ENCODE measurements at places on chromosomes 5 and 9. TPM values are rescaled to one million over a fixed set of nuclear protein-coding genes. Genes with fewer than 3 reads are reported as not detected.
A peak's percentile ranks its signal among the peaks of the same experiment; 100 is the strongest.

DNA sequence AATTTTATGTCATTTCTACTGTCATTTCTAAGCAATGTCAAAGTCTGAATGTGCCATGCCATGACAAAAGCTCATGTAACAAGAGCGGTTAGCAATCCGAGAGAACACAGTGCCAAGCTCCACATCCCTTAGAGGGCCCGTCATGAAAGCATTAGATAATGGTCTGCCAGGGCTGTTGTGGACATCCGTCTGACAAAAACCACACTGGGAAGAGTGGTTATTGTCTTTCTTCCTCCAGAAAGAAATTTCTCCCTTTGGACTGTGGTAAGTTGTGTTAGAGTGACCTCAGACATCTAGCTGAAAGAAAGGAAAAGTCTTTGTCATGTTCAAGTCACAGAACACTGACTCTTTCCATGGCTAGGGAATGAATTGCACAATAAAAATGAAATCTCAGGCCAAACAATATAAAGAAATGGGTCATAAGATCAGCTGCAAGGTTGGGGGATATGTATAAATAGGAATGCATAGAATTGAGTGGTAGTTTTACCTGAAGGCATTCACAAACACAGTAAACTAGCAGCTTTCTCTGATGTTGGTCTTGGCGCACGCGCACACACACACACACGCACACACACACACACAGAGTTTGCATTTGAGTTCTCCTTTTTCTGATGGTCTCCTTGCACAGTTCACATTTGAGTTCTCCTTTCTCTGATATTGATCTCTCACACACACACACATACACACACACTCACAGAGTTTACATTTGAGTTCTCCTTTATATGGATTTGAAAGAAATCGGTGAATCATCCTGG lies 5.3 kb downstream of the SLC1A3 start:
- H3K27me3 ChIP-seq = no peaks in the 10 kb centered on the region
- H3K27ac ChIP-seq = no peak overlapping the region
- H3K36me3 ChIP-seq = no peaks in the 10 kb centered on the region
- H3K4me3 ChIP-seq = no peak overlapping the region
- H3K4me1 ChIP-seq = peaks cover 10% of the 10 kb centered on the region

GRCh38 chr5:42842921-42843641 lies 31.4 kb upstream of the SELENOP start:
- no peak for DNase-seq
- H3K36me3 ChIP-seq = no peaks in the 10 kb centered on the region
- H3K4me3 ChIP-seq = no peak overlapping the region
- no peaks in the 10 kb centered on the region for H3K27me3 ChIP-seq
- no peak overlapping the region for H3K27ac ChIP-seq

GRCh38 chr5:52727576-52727975 lies 60.1 kb upstream of the ITGA1 start:
- H3K4me1 ChIP-seq = peaks cover 16% of the 10 kb centered on the region
- H3K36me3 ChIP-seq = no peaks in the 10 kb centered on the region
- no peak overlapping the region for H3K27ac ChIP-seq
- no peak overlapping the region for H3K4me3 ChIP-seq

GRCh38 chr9:69740872-69741505 lies 18.8 kb downstream of the PTAR1 start:
- H3K4me1 ChIP-seq = no peaks in the 10 kb centered on the region
- H3K27ac ChIP-seq = no peak overlapping the region
- no peak for DNase-seq
- no peak overlapping the region for H3K4me3 ChIP-seq
- no peaks in the 10 kb centered on the region for H3K27me3 ChIP-seq
- H3K36me3 ChIP-seq = peaks cover 28% of the 10 kb centered on the region

- H3K4me3 ChIP-seq = no peak overlapping the region
- H3K27ac ChIP-seq = no peak overlapping the region
- no peak for DNase-seq
Observed at GRCh38 chr5:142934051-142934762, 164.0 kb downstream of the ARHGAP26 start.

DNA sequence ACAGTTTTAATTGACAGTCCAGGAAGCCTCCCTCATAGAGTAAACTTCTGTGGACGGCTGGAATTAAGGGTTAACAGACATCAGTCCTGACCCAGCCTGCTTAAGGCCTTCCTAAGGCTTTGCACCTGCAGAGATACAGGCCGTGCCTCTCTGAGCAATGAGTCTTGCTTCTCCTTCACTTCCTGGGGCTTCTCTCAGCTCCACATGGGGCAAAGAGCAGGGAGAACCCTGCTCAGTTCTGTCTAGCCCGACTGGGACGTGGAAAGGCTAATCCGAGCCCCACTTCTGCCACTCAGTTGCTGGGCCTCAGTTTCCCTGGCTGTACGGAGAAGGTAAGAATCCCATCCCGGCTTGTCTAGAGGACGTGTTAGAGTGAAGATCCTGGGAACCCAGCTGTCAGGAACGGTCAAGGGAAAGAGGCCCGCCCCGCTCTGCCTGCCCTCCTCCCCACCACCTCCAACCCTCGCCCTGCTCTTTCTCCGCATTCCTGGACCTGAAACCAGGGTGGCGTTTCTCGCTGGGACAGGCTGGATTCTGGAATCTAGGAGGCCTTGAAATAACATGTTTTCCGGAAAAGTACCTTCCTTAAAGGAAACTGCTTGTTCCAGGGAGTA lies 6.5 kb downstream of the SPAAR start:
- no peaks in the 10 kb centered on the region for H3K36me3 ChIP-seq
- DNase-seq = no peak
- no peak overlapping the region for H3K4me3 ChIP-seq

DNA sequence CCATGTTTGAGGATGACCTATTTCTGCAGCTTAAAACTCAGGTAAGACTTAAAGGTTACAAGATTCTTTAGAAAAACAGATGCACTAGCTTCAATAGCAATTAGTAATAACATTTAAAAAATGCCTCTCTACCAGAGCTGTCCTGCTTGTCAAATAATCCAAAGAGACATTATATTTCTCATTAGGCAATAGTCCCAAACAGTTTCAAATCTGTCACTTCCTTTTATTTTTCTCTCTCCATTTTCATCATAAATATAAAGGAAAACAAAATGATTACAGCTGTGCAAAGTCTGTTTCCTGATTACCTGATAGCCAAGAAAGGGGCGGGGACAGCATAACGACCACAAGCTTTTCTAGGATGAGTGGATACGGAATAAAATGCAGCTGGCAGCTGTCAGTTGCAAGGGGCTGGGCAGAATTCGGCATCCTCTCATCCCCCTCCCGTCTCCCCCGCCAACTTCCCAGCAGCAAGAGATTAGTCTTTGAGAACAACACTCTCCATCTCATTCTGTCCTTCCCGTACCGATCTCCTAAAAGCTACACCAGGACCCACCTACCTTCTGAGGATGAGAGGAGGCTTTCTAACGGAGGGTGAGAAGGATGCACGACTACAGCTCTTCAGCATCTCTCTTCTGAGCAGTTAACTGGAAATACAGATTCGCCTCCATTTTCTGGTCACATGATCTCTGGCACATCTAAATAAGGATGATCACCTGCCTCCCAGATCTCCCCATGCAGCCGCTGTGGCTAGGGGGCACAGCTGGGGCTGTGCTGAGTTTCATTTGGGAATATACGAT lies 72.5 kb upstream of the PCA3 start:
- peak overlapping the region; percentile 24 for H3K4me3 ChIP-seq
- H3K4me1 ChIP-seq = peaks cover 9% of the 10 kb centered on the region
- peaks cover 3% of the 10 kb centered on the region for H3K27me3 ChIP-seq
- H3K27ac ChIP-seq = no peak overlapping the region
- no peak for DNase-seq

GRCh38 chr5:149324641-149325040 lies 20.7 kb upstream of the GRPEL2 start:
- DNase-seq = no peak
- H3K27me3 ChIP-seq = no peaks in the 10 kb centered on the region
- peaks cover 13% of the 10 kb centered on the region for H3K36me3 ChIP-seq
- no peak overlapping the region for H3K4me3 ChIP-seq

GRCh38 chr9:85897848-85898247 lies 43.1 kb upstream of the NAA35 start:
- H3K4me1 ChIP-seq = no peaks in the 10 kb centered on the region
- no peak for DNase-seq
- H3K36me3 ChIP-seq = no peaks in the 10 kb centered on the region
- no peak overlapping the region for H3K4me3 ChIP-seq
- no peaks in the 10 kb centered on the region for H3K27me3 ChIP-seq

GRCh38 chr9:34737677-34738260 lies 27.8 kb upstream of the CCL21 start:
- no peak for DNase-seq
- H3K4me3 ChIP-seq = no peak overlapping the region
- no peaks in the 10 kb centered on the region for H3K27me3 ChIP-seq
- H3K4me1 ChIP-seq = no peaks in the 10 kb centered on the region

DNA sequence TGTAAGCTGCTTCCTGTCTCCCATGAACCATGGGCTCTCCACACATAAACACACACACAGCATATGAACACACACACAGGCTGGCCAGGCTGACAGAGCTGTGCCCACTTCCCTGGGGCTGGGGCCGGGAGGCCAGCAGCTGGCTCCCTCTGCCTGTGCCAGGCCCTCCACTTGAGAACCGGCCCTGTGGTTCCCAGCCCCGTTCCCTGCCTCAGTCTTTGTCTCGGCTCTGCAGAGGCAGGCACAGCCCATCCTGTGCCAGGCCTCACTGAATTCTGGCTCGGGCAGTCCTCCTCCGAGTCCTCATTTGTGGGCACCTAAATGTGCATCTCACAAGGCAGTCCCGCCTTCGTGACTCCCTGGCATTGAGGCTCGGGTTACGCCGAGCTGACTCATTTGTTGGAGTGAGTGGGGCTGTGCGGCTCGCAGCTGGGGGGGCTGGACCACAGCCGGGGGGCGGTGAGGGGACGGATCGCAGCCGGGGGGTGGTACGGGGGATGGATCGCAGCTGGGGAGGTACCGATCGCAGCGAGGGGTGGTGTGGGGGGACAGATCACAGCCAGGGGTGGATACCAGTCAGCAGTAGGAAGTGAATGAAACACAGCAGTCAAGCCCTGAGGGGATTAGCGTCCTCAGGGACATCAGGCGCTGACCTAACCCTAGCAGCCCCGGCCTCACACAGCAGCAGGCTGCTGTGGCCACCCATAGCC lies 72.3 kb downstream of the PSMB7 start:
- no peak for DNase-seq
- peak overlapping the region; percentile 27 for H3K27ac ChIP-seq
- peak overlapping the region; percentile 21 for H3K4me3 ChIP-seq
- H3K4me1 ChIP-seq = peaks cover 16% of the 10 kb centered on the region
- no peaks in the 10 kb centered on the region for H3K27me3 ChIP-seq
- peaks cover 55% of the 10 kb centered on the region for H3K36me3 ChIP-seq

DNA sequence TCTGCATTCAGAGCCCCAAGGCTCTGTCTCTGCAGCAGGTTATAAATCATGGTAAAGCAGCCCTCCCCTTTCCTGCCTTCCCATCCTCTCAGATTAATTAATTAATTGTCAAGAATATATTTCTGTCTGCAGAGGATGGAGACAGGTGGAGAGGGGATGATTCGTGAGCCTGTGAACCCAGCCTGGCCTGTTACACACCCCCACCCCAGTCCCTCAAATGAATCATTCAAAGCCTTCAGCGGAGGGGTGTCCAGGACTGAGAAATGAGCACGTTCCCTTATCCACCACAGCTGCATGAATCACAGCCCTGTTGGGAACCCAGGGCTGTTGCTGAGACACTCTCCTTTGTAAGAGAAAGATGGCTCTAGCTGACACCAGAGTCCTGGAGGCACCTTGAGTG lies 56.0 kb downstream of the NIPAL4 start:
- H3K4me1 ChIP-seq = peaks cover 21% of the 10 kb centered on the region
- no peaks in the 10 kb centered on the region for H3K27me3 ChIP-seq
- peak overlapping the region; percentile 22 for H3K27ac ChIP-seq
- H3K4me3 ChIP-seq = no peak overlapping the region
- no peaks in the 10 kb centered on the region for H3K36me3 ChIP-seq

GRCh38 chr9:5917888-5918287 lies 27.2 kb downstream of the MLANA start:
- no peaks in the 10 kb centered on the region for H3K4me1 ChIP-seq
- H3K27me3 ChIP-seq = no peaks in the 10 kb centered on the region
- DNase-seq = no peak
- H3K27ac ChIP-seq = no peak overlapping the region

GRCh38 chr5:171050916-171051315 lies 189.1 kb downstream of the RANBP17 start:
- no peak overlapping the region for H3K4me3 ChIP-seq
- H3K4me1 ChIP-seq = no peaks in the 10 kb centered on the region
- H3K27me3 ChIP-seq = no peaks in the 10 kb centered on the region
- no peak for DNase-seq

DNA sequence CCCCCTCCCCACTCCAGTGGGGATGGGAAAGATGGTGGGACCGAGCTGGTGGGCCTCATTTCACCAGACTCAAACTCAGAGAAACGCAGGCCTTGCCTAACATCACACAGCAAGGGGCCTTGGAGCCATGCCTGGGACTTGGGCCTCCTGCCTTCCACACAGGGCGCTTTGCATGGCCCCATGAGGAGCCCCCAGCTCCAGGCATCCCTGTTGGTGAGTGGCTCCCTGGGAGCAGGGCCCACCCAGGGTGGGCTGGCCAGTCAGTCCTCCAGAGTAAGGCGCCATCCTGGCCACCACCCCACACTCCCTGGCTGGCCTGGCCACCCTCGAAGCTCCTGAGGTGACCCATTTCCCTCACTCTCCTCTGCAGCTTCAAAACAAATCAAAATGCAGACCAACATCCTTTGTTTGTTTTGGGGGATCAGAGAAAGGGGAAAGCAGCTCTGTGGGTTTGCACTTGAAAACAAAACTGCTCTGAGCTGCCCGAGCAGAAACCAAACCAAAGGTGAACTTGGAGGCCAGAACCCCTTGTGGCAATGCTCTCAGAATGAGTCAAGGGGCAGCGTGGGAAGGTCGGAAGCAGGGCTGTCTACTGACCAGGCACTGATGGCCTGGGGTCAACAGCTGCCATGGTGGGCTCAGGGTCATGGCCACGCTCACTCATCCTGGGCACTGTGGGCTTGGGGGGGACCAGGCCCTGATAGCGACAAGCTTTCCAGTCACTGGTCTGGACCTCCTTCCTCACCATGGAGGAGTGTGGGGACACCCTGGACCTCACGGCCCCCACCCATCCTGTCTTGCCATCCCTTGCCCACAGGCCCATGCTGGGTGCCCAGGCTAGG lies 37.0 kb upstream of the VDAC1 start:
- H3K36me3 ChIP-seq = no peaks in the 10 kb centered on the region
- DNase-seq = no peak
- H3K4me3 ChIP-seq = no peak overlapping the region
- no peak overlapping the region for H3K27ac ChIP-seq
- H3K4me1 ChIP-seq = peaks cover 4% of the 10 kb centered on the region
- no peaks in the 10 kb centered on the region for H3K27me3 ChIP-seq

GRCh38 chr9:68541568-68541967 lies 885 bp upstream of the TMEM252 start:
- H3K4me3 ChIP-seq = no peak overlapping the region
- no peak for DNase-seq
- H3K36me3 ChIP-seq = no peaks in the 10 kb centered on the region
- no peaks in the 10 kb centered on the region for H3K4me1 ChIP-seq

DNA sequence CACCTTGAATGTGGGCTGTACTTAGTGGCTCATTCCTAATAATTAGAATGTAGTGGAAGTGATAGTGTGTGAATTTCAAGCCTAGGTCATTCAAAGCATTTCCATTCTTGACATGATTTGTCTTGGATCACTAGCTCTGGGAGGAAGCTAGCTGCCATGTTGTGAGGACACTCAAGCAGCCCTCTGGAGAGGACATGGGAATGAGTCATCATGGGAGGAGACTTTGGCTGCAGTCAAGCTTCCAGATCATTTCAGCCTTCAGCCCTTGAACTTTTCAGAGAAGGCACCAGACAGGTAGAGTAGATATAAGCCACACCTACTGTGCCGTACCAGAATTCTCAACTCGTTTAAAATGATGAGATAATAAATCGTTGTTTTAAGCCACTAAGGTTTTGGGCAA lies 506.9 kb downstream of the ZNF608 start:
- no peaks in the 10 kb centered on the region for H3K36me3 ChIP-seq
- no peaks in the 10 kb centered on the region for H3K4me1 ChIP-seq
- no peak overlapping the region for H3K27ac ChIP-seq
- no peaks in the 10 kb centered on the region for H3K27me3 ChIP-seq

Gene HCN1
- total RNA-seq = not detected

Gene ARL14EPL
- total RNA-seq = not detected

Gene GDA
- total RNA-seq = 2.6 TPM

Gene RNF208
- total RNA-seq = 5.1 TPM
